ENCODE measurements at places on chromosomes 12 and 14.

DNA sequence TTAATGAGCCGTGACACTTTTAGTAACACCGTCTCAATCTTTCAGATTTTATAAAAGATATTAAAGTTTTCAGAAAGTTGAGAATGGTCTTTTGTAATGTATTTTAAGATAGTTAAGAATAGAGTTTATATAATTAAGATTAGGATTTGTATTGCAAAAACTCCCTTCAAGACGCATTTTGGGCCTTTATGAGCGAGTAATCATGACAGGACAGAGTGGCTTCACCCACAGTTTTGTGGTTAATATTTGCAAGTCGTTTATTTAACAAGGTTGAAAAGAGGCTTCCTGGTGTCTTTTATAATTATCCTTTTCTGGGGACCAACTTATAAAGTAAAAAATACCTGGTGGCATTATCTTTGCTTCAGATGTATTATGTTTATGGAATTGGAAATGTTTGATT, 44.0 kb downstream of the TRAF3 start:
- no peaks in the 10 kb centered on the region for H3K27me3 ChIP-seq
- DNase-seq, result no peak
- no peak overlapping the region for H3K27ac ChIP-seq

GRCh38 chr14:22380571-22381407, 208.2 kb downstream of the DAD1 start:
- H3K27me3 ChIP-seq, result peaks cover 3% of the 10 kb centered on the region
- no peaks in the 10 kb centered on the region for H3K36me3 ChIP-seq
- H3K4me1 ChIP-seq, result peaks cover 29% of the 10 kb centered on the region
- H3K4me3 ChIP-seq, result peak overlapping the region; percentile 48
- no peak for DNase-seq

- H3K27ac ChIP-seq, result no peak overlapping the region
- no peaks in the 10 kb centered on the region for H3K4me1 ChIP-seq
- H3K4me3 ChIP-seq, result no peak overlapping the region
Observed at GRCh38 chr12:108930756-108931155, 50.9 kb downstream of the DAO start.

- no peak overlapping the region for H3K4me3 ChIP-seq
- DNase-seq, result no peak
- H3K27me3 ChIP-seq, result no peaks in the 10 kb centered on the region
- H3K36me3 ChIP-seq, result no peaks in the 10 kb centered on the region
- H3K27ac ChIP-seq, result peak overlapping the region; percentile 84
- H3K4me1 ChIP-seq, result peaks cover 25% of the 10 kb centered on the region
Observed at GRCh38 chr12:100987552-100988521, 193.3 kb downstream of the ANO4 start.

GRCh38 chr12:59820594-59821011, 224.8 kb downstream of the SLC16A7 start:
- no peak for DNase-seq
- peaks cover 3% of the 10 kb centered on the region for H3K27me3 ChIP-seq
- no peaks in the 10 kb centered on the region for H3K4me1 ChIP-seq
- no peak overlapping the region for H3K27ac ChIP-seq

DNA sequence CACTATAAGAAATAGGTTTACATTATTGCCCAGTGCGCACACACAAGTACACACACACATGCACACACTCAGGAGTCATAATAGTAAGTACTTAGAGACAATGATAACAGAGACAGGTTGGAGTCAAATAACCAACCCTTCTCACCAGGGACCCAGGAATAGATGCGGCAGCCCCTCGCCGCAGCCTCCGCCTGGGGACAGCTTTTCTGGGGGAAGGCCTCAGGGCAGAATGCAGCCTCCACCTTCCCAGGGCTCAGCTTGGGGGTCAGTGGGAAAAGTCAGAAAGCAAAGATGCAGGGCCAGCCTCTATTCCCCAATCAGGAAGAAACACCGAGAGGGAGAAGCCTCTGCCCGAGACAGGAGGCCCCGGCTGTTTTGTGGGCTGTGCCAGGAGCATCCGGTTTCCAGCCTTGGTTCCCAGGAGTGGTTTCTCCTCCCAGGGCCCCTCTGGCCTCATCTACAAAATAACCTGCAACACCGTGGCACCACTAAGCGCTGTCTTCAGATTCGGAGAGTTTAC, 23.4 kb upstream of the EIF5 start:
- H3K27me3 ChIP-seq, result no peaks in the 10 kb centered on the region
- no peaks in the 10 kb centered on the region for H3K36me3 ChIP-seq

DNA sequence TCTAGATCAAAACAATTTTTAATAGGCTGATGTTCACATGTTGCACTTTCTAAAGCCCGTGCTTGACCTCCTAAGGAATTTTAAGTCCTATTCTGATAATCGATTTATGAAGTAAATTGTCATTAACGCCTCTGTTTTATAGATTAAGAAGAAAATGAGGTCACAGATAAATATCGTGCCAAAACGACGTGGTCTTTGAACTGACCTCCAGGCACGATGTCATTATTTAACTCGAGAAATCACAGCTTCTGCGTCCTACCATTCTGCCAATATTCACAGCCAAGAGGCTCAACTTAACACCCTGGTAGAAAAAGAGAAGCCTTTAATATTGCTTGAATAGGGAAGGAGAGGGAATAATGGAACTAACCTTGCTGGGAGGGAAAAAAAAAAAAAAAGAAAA, 888 bp upstream of the EEA1 start:
- peak overlapping the region; percentile 81 for H3K4me3 ChIP-seq
- H3K36me3 ChIP-seq, result no peaks in the 10 kb centered on the region

- H3K27me3 ChIP-seq, result peaks cover 10% of the 10 kb centered on the region
- H3K27ac ChIP-seq, result no peak overlapping the region
- peaks cover 27% of the 10 kb centered on the region for H3K4me1 ChIP-seq
- no peaks in the 10 kb centered on the region for H3K36me3 ChIP-seq
Observed at GRCh38 chr12:116856729-116857128, 24.5 kb downstream of the HRK start.

DNA sequence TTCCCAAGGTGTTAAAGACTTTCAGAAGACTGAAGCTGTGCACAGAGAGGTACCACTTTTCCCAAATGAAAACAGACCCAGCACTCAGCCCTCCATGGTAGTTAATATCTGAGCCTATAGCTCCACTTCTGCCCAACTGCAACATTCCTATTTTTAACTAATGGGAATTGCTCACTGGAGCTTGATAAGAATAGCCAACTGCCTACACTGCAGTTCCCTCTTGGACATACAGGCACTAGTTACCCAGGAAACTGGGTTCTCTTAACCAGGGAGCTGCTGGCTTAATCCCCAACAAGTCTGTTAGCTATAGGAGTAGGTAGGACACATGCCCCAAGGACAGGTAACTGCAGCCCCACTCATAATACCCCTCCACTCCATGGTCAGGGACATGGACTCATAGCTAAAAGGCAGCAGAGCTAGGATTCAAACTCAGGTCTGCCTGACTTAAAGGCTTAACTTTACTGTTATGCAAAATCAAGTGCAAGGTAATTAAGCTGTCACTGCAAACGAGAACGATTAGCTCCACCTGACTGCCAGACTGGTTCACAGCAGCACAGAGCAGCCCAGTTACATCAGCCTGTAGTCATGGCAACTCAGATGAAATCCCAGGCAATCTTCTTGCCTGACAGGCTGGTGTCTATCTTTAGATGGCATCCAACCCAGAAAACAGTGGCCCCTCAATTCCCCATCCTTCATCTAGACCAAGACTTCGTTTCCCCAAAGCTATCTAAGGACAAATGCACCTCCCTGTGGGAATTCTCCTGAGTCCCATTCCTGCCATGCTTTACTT, 77.1 kb upstream of the ACTN1 start:
- DNase-seq, result no peak
- peaks cover 64% of the 10 kb centered on the region for H3K4me1 ChIP-seq
- no peaks in the 10 kb centered on the region for H3K27me3 ChIP-seq
- H3K27ac ChIP-seq, result peak overlapping the region; percentile 98

DNA sequence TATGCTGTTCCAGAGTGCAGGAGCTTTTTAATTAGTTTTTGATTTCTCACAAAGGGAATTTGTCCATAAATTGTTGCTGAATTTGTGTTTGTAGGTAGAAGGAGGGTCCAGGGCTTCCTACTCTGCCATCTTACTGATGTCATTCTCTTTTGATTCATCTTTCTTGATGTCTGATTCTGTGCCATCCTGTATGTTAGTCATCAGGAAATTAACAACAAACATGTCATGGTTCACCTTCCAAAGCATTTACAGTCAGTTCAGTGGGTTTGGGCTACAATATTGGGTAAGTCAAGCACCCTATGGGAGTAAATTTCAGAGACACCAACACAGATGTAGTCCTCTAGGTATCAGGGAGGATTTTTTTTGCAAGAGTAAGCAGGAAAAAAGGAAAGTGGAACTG, 135.2 kb upstream of the SLC38A2 start:
- no peak overlapping the region for H3K4me3 ChIP-seq
- H3K27ac ChIP-seq, result no peak overlapping the region

DNA sequence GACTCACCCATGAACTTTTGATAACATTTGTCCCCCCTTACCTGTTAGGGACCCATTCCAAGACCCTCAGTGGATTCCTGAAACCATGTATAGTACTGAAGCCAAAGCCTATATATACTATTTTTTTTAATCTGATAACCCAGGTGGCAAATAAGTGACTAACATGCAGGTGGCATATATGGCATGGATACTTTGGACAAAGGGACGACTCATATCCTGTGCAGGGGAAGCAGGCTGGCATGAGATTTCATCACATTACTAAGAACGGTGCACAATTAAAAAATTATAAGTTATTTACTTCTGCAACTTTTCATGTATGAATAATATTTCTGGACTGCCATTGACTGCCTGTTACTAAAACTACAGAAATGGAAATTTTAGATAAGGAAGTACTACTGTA, 880.1 kb upstream of the FBXO33 start:
- no peak overlapping the region for H3K27ac ChIP-seq
- no peaks in the 10 kb centered on the region for H3K36me3 ChIP-seq
- DNase-seq, result no peak
- H3K4me3 ChIP-seq, result no peak overlapping the region

GRCh38 chr12:80849337-80849736, 88.4 kb downstream of the LIN7A start:
- no peak overlapping the region for H3K27ac ChIP-seq
- H3K36me3 ChIP-seq, result no peaks in the 10 kb centered on the region

DNA sequence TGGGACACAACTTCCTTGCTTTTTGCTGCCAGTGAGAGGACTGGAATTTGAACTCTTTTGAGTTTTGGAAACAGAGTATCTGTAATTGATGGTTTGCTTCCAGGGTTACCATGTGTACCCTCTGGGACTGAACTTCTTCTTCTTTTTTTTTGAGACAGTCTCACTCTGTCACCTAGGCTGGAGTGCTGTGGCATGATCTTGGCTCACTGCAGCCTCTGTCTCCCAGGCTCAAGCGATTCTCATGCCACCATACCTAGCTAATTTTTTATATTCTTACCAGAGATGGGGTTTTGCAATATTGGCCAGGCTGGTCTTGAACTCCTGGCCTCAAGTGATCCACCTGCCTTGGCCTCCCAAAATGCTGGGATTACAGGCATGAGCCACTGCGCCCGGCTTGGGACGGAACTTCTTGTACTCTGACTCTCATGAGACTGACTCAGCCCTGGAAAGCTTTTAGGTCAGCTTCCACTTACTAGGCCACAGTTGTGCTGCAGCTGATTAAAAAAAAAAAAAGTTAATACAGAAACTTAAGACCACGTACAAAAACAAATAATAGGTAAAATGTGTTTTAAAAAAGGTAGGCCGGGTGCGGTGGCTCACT, 15.8 kb downstream of the SEL1L start:
- no peaks in the 10 kb centered on the region for H3K27me3 ChIP-seq
- H3K4me3 ChIP-seq, result no peak overlapping the region
- peaks cover 15% of the 10 kb centered on the region for H3K36me3 ChIP-seq
- peaks cover 32% of the 10 kb centered on the region for H3K4me1 ChIP-seq
- DNase-seq, result no peak

DNA sequence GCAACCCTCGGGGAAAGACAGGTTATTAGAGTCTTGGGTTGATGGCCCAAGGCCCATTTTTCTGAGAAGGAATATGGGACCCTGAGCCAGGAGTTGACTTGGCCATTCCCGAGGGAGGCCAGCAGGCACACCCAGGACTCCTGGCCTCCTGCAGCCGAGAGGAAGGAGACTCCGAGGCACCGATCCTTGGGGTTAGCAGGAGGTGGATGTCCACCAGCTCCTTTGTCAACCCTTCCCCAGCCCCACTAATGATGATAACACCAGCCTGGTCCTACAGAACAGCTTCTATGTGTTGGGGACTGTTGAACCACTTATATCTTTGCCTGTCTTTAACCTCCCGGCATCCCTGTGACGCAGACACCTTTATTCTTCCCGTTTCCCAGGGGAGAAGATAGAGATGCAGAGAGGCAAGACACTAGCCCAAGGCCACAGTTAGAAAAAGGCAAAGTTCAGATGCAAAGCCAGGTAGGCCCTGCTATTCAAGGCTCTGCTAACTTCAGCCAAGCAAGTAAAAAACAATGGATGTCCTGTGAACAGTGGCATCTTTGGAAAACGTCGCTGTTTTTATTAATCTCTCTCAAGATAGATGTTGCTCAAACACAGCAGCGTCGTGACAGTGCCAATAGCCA, 767.3 kb upstream of the TBX3 start:
- no peak for DNase-seq
- no peaks in the 10 kb centered on the region for H3K36me3 ChIP-seq
- peaks cover 8% of the 10 kb centered on the region for H3K4me1 ChIP-seq
- H3K27me3 ChIP-seq, result peaks cover 18% of the 10 kb centered on the region
- peak overlapping the region; percentile 69 for H3K4me3 ChIP-seq
- H3K27ac ChIP-seq, result no peak overlapping the region

DNA sequence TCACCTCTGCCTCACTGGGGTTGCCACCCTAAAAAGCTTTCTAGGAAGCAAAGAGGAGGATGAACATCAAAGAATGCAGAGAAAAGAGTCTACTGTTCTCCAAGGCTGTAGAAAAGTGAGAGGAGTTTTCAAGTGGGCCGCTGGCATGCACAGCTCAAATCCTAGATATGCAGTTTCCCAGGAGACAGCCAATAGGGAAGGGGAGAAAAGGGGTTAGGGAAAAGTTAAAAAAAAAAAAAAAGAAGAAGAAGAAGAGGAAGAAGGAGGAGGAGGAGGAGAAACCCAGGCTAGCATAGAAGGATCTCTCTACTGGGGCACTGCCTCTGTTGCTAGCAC, 682 bp downstream of the BATF start:
- DNase-seq, result no peak
- peaks cover 2% of the 10 kb centered on the region for H3K36me3 ChIP-seq
- no peak overlapping the region for H3K4me3 ChIP-seq
- H3K4me1 ChIP-seq, result no peaks in the 10 kb centered on the region
- peaks cover 17% of the 10 kb centered on the region for H3K27me3 ChIP-seq
- H3K27ac ChIP-seq, result no peak overlapping the region

- H3K4me1 ChIP-seq, result peaks cover 17% of the 10 kb centered on the region
- H3K27me3 ChIP-seq, result no peaks in the 10 kb centered on the region
- peaks cover 6% of the 10 kb centered on the region for H3K36me3 ChIP-seq
- DNase-seq, result no peak
- H3K4me3 ChIP-seq, result no peak overlapping the region
- no peak overlapping the region for H3K27ac ChIP-seq
Observed at GRCh38 chr12:107053709-107054108, 39.6 kb downstream of the CRY1 start.

GRCh38 chr12:33771889-33772288, 250.4 kb upstream of the ALG10 start:
- H3K27me3 ChIP-seq, result no peaks in the 10 kb centered on the region

- H3K4me1 ChIP-seq, result no peaks in the 10 kb centered on the region
Observed at GRCh38 chr14:93713726-93714405, 74.4 kb downstream of the PRIMA1 start.
